Mesendoderm (in vitro differentiated cells): ENCODE measurements at places on chromosomes 7 and 10.
A peak's percentile ranks its signal among the peaks of the same experiment; 100 is the strongest.

GRCh38 chr10:26725837-26726727 is 28.6 kb downstream of the PDSS1 start:
- peak; percentile 35 for DNase-seq

DNA sequence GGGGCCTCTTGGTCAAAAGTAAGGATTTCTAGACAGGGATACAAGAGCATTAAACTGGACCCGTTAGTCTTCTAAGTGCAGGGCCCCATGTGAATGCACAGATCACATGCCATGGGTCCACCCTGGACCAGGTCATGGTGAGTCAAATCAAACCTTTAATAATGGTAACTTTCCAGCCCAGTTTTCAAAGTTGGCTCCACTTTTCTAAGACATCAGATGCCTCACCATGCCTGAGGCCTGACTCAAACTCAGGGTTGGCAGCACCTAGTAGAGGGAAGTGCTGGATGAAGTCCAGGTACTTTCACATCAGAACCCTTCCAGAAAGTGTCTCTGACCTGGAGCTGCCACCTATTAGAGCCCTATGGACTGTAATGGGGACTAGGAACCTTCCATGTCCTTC is 9.7 kb upstream of the SMIM30 start:
- DNase-seq, result no peak

GRCh38 chr7:63028376-63029206 is 970.1 kb upstream of the ZNF722 start:
- no peak for DNase-seq

DNA sequence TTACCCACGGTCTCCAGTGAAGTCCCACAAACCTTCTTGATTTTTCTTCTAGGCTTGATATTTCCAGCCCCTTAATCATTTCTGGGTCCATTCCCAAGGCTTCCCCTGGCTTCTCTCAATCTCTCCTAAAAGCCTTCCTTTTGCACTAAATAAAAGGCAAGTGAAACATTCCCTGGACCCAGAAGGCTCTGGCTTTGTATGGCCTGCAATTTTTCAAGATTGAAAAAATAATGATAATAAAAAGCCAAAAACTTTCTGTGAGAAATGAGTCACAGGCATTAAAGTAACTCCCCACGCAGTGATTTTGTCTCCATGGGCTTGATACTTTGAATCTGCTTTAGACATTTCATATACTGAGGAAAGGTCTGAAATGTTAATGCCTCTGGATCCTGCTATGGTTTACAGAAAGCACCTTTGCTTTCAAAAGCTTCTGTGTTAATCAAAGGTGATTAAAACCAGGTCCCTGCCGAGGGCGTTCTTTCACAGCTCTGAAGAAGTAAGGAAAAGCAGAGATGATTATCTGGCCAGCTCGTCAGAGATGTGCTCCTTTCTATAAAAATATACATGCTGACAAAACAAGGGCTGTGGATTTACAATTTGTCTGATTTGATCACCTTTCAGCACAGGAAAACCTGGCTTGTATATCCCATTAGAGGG is 118.9 kb upstream of the TMEM72 start:
- DNase-seq, result no peak
